Osteoblast (primary cell): ENCODE measurements at places on chromosomes 1 and 21. TPM values are rescaled to one million over a fixed set of nuclear protein-coding genes. Genes with fewer than 3 reads are reported as not detected.
A peak's percentile ranks its signal among the peaks of the same experiment; 100 is the strongest.

DNA sequence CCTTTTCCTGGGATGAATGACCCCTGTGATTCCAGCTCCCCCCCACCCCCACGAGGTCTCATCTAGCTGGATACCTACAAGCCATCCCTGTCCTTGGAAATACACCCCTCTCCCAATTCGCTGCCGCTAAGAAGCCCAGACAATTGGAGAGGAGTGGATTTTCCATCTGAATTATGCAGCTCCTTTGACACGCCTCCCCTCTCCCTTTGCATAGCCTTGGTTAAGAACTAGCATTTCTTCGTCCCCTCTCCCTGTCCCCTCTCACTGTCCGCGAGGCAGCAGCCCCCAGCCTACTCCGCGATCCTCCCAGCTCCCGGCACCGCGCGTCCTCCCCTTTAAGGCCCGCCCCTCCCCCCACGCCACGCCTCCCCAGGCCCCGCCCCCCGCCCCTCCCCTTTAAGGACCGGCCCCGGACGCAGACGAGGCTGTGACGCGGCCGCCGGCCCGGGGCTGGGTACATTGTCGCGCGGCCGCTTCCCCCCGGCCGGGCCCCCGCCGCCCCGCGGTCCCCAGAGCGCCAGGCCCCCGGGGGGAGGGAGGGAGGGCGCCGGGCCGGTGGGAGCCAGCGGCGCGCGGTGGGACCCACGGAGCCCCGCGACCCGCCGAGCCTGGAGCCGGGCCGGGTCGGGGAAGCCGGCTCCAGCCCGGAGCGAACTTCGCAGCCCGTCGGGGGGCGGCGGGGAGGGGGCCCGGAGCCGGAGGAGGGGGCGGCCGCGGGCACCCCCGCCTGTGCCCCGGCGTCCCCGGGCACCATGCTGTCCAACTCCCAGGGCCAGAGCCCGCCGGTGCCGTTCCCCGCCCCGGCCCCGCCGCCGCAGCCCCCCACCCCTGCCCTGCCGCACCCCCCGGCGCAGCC, at the start of gene MAPKAPK2:
MAPKAPK2 (plus strand) TSS at position 428 of the 856 bp plus-strand sequence; CDS start at position 753, 325 bp downstream.
- peaks cover 16% of the 10 kb centered on the region for H3K27me3 ChIP-seq
- peak within 1 kb of the TSS; percentile 90 for H3K4me3 ChIP-seq
- peaks cover 28% of the 10 kb centered on the region for H3K4me1 ChIP-seq
- peak; percentile 99 for DNase-seq
- H3K27ac ChIP-seq = peak within 1 kb of the TSS; percentile 97

- peaks cover under 1% of the 10 kb centered on the region for H3K4me1 ChIP-seq
- no peaks in the 10 kb centered on the region for H3K36me3 ChIP-seq
- H3K4me3 ChIP-seq = no peak overlapping the region
- DNase-seq = peak; percentile 14
- H3K27ac ChIP-seq = no peak overlapping the region
Observed at GRCh38 chr1:204094313-204094729, 21.4 kb downstream of the SOX13 start.

DNA sequence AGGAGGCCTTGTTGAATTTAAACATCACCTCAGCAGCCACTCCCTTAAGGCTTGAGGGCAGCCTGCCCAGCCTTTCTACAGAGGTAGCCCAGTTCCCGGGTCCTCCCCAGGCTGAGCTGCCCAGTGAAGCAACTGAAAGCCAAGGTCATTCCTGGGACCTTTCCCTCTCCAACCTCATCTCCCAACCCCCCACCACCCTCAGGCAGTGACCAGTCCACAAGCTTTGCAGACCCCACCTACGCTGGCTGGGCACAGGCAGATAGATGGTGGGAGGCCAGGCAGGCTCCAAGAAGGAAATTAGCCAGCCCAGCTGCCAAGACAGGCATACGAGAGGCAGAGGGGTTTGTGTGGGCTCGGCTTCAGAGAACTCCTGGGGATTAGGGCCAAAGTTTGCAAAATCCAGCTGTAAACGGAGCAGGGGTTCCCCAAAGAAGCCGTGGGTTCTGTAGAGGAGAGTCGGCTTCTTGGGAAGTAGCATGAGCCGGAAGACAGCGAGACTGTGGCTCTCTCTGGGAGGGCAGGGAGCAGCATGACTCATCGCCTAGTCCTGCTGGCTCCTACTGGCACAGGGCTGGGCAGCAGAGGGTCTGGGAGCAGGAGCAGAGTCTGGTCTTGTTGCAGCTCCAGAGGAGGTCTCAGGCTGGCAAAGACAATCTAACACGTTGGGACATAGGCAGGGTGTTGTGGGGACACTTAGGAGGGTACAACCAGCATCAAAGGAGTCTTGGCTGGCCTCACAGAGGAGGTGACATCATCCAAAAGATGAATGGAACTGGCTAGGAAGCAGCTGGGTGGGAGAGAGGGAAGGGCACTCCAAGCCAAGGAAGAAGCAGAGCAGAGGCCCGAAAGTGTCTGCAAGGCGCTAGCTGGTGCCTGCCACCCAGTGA, 2.8 kb upstream of the ZC3H12A start:
- H3K27ac ChIP-seq = peak overlapping the region; percentile 81
- DNase-seq = peak; percentile 99
- H3K4me3 ChIP-seq = peak overlapping the region; percentile 45
- H3K36me3 ChIP-seq = peaks cover 7% of the 10 kb centered on the region
- H3K4me1 ChIP-seq = peaks cover 49% of the 10 kb centered on the region

DNA sequence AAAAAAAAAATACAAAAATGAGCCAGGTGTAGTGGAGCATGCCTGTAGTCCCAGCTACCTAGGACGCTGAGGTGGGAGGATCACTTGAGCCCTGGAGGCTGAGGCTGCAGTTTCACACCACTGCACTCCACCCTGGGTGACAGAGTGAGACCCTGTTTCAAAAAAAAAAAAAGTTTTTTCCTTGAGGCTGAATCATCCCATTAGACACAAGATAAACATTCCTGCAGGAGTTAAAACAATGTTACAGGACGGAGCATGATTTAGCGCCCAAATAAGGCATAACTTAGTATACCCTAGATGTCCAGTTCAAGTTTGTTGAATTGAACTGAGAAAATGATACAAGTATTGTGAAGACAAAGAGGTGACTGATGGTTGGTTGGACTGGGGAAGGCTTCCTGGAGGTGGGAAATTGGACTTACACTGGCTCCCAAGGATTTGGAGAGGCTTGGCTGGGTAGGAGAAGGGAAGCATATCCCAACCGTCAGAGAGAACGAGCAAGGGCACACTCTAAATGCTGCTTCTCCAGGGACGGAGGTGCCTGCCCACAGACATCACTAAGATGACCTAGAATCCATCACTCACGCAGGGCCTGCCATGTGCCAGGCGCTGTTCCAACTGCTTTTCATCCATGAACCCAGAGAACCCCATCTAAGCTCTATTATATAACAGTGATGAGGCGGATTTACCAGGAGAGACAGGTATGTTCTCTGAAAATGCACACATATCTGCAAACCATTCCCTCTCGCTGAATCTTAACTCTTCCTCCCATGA, 610.6 kb downstream of the KIF26B start:
- peaks cover 4% of the 10 kb centered on the region for H3K36me3 ChIP-seq
- peaks cover 20% of the 10 kb centered on the region for H3K4me1 ChIP-seq
- peak; percentile 80 for DNase-seq

- H3K27me3 ChIP-seq = no peaks in the 10 kb centered on the region
- DNase-seq = no peak
- H3K36me3 ChIP-seq = no peaks in the 10 kb centered on the region
- H3K4me3 ChIP-seq = no peak overlapping the region
Observed at GRCh38 chr1:59892841-59893811, 33.4 kb downstream of the CYP2J2 start.

SYNC gene
- total RNA-seq = 129 and 139 TPM in 2 replicates

DNA sequence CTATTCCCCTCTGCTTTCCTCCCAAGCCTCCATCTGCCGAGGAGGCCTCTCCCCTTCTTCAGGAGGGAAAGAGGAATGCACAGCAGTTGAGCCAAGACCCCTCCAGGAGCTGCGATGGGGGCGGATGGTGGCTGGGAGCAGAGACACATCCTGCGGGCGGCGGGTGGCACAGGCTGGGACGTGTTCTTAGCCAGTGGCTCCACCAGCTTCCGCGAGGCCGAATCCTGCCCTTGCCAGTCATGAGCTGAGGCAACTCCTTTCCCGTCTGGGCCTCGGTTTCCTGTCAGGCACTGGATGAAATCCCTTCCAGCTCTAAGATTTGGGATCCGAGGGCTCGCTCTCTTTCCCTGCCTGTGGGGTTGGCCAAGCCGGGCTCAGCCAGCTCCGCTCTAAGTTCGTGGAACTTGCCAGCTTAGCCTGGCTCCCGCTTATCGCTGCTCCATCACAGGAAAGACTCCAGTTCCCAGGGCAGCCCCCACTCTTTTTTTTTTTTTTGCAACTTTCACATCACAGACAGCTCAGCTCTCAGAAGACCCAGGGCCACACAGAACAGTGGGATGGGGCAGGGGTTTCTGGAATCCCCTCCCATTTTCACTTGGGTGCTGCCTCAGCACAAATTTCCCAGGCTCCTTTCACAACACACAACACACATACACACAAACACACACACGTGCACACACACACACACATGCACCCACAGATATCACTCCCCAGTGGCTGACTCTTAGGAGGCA, 506 bp downstream of the MYOM3 start:
- no peak overlapping the region for H3K4me3 ChIP-seq
- H3K4me1 ChIP-seq = peaks cover 23% of the 10 kb centered on the region
- H3K27me3 ChIP-seq = peaks cover 18% of the 10 kb centered on the region
- no peak overlapping the region for H3K27ac ChIP-seq
- DNase-seq = no peak
